ENCODE measurements at places on chromosomes 6 and 20.

GRCh38 chr20:11509776-11510175, 407.9 kb upstream of the BTBD3 start:
- no peak for DNase-seq

GRCh38 chr6:106820412-106820852, 154.1 kb downstream of the CD24 start:
- no peak for DNase-seq

- DNase-seq = no peak
These were observed 98.6 kb downstream of the OGFRL1 start for GRCh38 chr6:71387179-71387578.

GRCh38 chr6:117548797-117549301, 53.5 kb downstream of the GOPC start:
- peak; percentile 18 for DNase-seq

- DNase-seq = no peak
These were observed 34.7 kb upstream of the SYNJ2 start for GRCh38 chr6:157946865-157947532.

GRCh38 chr6:132687306-132687705, 26.5 kb downstream of the VNN1 start:
- no peak for DNase-seq

GRCh38 chr6:104955927-104956730, 778 bp upstream of the LIN28B start:
- no peak for DNase-seq

DNA sequence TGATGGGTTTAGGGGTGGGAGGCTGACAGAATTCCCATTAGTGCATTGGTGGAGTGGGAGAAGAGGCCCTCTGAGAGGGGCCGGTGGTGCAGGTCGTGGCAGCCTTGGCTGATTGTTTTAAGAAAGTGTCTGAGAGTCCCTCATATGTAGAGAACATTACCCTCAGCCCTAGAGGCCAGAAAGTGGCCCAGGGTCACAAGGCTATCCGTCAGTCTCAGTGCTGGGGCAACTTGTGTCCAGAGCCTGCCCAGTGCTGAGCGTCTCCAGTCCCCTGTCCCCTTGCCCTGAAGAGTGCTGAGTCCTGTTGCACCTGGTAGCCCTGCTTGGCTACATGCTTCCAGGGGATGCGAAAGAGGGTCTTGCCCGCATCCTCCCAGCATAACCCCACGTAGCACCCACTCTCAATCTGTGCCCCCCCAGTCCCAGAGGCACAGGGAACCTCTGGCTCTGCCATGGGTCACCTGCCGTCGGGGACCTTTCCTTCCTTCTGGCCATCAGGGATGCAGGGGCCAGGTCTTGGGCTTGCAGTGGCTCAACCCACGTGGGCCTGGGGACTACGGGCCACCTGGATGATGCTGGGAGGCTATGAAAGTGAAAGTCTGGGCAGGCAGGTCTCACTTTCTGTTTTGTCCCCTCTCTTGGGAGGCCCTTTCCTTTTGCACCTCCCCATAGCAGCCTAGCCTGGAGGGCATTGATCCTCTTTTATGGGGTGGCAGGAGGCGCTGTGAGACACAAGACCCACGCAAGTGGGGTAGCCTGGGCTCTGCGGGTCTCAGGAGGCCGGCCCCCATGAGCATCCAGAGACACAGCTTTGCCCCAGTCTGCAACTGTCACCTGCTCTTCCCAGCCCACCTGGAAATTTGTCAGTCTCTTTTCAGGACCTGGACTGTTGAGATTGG, 12.2 kb downstream of the DUSP15 start:
- no peak for DNase-seq

- DNase-seq = no peak
These were observed 39.6 kb downstream of the PDSS2 start for GRCh38 chr6:107419733-107420132.

DNA sequence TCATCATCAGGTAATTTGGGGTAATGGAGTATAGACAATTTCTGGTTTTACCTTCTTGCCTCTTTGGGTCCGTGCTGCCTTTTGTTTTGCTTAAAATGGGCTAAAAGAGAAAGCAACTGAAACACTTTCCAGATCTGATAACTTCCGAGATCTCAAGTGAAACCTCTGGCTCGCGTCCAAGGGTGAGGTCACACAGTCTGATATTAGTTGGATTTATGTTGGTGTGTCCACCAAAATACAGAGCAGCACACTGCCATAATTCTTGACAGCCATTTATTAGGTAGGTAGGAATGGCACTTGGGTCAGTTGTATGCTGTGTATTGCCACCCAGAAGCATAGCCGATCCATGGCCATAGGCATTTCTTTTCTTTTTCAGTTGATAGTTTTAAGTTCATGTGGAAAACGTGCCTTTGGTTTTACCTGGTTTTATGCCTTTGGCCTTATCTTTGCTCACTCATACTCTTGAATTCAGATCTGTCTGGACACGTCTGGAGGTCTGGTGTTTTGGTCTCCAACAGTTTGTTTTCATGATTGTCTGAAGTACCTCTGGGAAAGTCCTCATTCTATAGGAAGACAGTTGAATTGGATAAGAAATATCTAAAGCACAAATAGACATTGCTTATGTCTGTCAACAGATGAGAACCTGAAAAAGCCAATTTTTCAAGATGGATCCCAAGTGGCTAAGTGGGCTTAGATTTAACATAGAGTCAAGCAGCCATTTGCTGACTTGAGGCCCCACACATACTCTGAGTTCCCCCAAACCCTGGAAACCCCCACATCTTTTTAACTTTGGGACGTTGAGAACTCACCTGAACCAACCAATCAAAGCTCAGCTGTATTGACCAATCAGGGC, 320.8 kb downstream of the SOX4 start:
- DNase-seq = no peak

GRCh38 chr6:27263886-27264285, 16.4 kb downstream of the PRSS16 start:
- DNase-seq = no peak

GRCh38 chr6:25713824-25714223, 40.7 kb upstream of the SLC17A4 start:
- no peak for DNase-seq

GRCh38 chr20:544153-544725, 649 bp upstream of the CSNK2A1 start:
- DNase-seq = no peak

GRCh38 chr6:24757611-24758010, 17.1 kb upstream of the GMNN start:
- no peak for DNase-seq

GRCh38 chr6:168030908-168031307, 33.4 kb downstream of the KIF25 start:
- DNase-seq = no peak

- no peak for DNase-seq
These were observed 10.5 kb upstream of the TBX18 start for GRCh38 chr6:84774985-84775284.

- peak; percentile 32 for DNase-seq
These were observed 83.5 kb downstream of the TRERF1 start for GRCh38 chr6:42368181-42368580.

DNA sequence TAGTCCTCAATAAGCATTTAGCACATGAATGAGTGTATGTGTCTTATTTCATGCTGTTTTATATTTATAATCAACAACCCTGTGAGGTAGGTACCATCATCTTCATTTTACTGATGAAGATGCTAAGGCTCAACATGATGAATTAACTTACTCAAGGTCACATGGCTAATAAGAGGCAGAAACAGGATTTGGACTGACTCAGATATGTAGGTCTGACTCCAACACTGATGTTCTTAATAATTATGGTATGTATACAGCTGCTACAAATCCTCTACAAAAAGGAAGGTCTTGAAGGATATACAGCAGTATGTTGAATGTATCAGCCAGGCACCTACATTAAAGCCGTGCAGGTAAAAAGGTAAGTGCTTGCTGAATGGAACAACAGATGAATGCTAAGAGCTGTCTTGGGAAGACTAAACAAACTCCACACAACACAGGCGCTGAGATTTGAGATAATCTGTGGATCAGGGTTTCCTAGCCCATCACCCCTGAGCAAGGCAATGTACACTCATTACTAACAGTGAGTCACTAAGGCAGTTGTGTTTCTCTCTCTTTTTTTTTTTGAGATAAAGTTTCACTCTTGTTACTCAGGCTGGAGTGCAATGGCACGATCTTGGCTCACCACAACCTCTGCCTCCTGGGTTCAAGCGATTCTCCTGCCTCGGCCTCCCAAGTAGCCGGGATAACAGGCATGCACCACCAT, 31.9 kb downstream of the TTI1 start:
- no peak for DNase-seq

DNA sequence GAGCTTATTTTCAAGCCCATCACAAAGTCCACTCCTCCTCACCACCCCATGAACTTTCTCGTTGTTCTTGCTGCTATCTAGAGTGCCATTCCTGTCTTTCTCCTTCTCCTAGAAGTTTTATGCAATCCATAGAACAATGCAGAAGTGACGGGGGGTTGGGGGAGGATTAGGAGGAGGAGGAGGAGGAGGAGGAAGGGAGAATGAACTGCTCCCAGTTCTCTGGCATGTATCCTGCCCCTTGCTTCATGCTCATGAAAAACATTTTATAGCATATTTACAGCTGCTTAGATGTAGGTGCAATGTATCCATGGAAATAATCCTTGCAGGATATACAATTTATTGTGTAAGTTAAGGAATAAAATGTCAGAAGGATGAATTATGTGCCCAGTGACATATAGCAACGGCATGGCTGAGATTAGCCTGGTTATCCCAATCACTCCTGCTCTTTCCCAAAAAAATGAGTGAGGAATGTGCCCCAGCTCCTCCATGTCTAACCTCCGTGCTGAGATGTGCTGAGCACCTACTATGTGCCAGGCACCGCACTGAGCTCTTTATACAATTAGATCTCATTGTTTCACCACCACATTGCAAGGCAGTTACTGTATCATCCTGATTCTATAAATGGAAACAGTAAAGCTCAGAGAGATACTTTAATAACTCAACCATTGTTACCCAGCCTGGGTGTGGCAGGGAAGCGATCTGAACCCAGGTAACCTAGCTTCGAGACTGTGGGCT, 41.6 kb upstream of the TFAP2C start:
- no peak for DNase-seq

DNA sequence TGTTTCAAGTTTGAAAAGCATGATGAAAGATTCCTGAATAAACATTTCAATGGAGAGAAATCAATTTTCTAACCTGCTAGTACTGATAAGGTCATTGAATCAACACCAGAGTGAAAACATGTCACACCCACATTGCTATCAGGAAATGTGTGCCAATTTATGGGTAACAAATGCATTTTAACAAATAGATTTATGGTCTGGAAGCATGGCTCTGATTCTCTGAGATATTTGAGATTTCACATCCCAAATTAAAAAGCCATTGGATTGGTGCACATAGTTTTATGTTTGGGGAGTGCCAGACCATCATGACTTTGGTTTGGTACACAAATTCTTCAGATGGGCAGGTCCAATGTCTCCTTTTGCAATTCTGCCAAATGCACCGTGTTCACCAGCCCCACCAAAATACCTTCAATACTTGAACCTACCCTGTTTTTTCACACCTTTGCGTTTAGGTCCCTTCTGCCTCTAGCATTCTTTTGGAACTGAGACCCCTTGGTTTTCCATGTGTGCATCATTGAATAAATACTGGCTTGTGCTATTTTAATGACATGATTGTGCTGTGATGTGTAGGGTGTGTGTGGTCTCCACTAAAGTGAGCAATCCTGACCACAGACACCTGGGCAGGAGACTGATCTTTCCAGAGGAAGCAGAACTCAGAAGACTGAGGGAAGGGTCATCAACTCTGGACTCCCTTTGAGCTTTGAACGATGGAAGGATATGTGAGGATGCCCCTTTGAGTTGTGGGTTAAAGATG, 20.4 kb downstream of the IL20RA start:
- DNase-seq = no peak

- DNase-seq = no peak
These were observed 106.5 kb downstream of the ARID1B start for GRCh38 chr6:156883497-156884252.

DNA sequence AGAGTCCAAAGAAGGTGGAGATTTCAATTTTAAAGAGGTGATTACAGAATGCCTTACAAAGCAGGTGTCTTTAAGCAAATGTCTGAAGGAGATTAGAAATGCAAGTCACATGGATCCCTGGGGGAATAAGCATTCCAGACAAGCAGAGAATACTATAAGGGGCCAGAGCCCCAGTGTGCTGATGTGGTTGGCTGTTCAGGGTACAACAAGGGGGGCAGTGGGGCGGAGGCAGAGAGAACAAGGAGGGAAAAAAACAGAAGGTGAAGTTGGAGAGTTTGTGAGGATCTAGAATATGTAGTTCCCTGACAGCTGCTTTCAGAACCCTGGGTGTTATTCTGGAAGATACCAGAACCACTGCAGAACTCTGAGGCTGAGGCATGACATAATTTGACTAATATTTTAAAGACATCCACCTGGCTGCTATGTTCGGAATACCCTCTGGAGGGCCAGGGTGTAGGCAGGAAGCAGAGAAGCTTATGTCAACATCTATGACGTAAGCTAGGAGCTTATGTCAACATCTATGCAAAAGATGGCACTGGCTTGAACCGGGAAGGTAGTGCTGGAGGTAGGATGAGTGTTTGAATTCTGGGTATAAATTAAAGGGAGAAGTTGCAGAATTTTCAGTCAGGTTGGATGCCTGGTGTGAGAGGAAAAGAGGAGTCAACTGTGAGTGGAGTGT, 276.3 kb upstream of the AGPAT4 start:
- DNase-seq = no peak

- DNase-seq = no peak
These were observed 2.8 kb downstream of the UQCC2 start for GRCh38 chr6:33708516-33709204.

- no peak for DNase-seq
These were observed 32.7 kb upstream of the FAM83B start for GRCh38 chr6:54813892-54814291.

GRCh38 chr20:51832276-51832675, 30.0 kb upstream of the SALL4 start:
- DNase-seq = no peak

- DNase-seq = no peak
These were observed 669 bp upstream of the PEX6 start for GRCh38 chr6:42979523-42980177.

DNA sequence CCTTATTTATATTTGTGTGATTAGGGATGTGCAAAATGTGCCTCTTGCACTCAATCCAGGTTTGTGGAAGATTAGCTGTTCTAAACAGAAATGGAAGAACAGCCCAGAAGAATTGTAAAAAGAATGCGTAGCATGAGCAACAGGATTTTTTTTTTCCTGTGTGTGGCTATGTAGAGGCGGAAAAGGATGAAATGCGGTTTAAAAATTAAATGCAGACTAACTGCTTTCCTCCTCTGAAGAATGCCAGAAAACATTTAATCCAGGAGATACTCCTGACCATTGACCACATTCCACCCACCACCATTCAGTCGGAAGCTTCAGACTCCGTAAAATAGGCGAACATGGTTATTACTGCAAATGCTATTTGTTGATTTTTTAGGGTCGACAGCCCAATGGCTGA, 83.4 kb downstream of the BMP6 start:
- DNase-seq = no peak

GRCh38 chr6:168962886-168963285, 290.8 kb downstream of the THBS2 start:
- DNase-seq = no peak

GRCh38 chr6:41940759-41941279, 789 bp downstream of the CCND3 start:
- peak; percentile 43 for DNase-seq

Measured in activated T-helper 1 cell treated with Interleukin-2 at 50 U/mL for 16 hours (primary cell).